Activated CD4-positive, alpha-beta memory T cell treated with anti-CD3 and anti-CD28 coated beads for 36 hours (primary cell): ENCODE measurements at places on chromosomes 16 and 17. TPM values are rescaled to one million over a fixed set of nuclear protein-coding genes. Genes with fewer than 3 reads are reported as not detected.

Gene SMIM5
- total RNA-seq = not detected

Gene ZNF286A
- 24.5 TPM for total RNA-seq

Gene VWA3A
- total RNA-seq = not detected

Gene ABCA9
- total RNA-seq = not detected

Gene SUPT6H
- 59.4 TPM for total RNA-seq

Gene ACE
- total RNA-seq = 2.6 TPM

Gene TBC1D3I
- not detected for total RNA-seq

Gene TRIM65
- 27.5 TPM for total RNA-seq

Gene CIBAR2
- not detected for total RNA-seq

Gene TMEM238L
- not detected for total RNA-seq

Gene OSBPL7
- total RNA-seq = 14.7 TPM

Gene VPS25
- 58.6 TPM for total RNA-seq

Gene VMO1
- total RNA-seq = not detected

Gene EPN3
- not detected for total RNA-seq

Gene MT1M
- total RNA-seq = not detected

Gene CD19
- 0.29 TPM for total RNA-seq

Gene CNTD1
- not detected for total RNA-seq

Gene FA2H
- total RNA-seq = 0.22 TPM

Gene SLC5A11
- total RNA-seq = not detected

Gene SDR42E2
- total RNA-seq = 0.12 TPM

Gene HSD11B2
- total RNA-seq = 1.3 TPM

Gene SLC6A4
- total RNA-seq = not detected

Gene CHD9NB
- 0.12 TPM for total RNA-seq
